Dermis blood vessel endothelial cell (primary cell): ENCODE measurements at places on chromosomes 7 and 10. TPM values are rescaled to one million over a fixed set of nuclear protein-coding genes. Genes with fewer than 3 reads are reported as not detected.

The PHTF2 gene
- total RNA-seq: 11.2 and 20.0 TPM in 2 replicates

The PRTFDC1 gene
- total RNA-seq: 8.0 and 13.2 TPM in 2 replicates

The NCAPG2 gene
- total RNA-seq: 12.4 and 46.8 TPM in 2 replicates

The TMEM184A gene
- total RNA-seq: under 0.01 and 0.05 TPM in 2 replicates

The POLR1F gene
- total RNA-seq: 21.1 and 28.2 TPM in 2 replicates

The LLCFC1 gene
- not detected in 2 replicates for total RNA-seq

The TET1 gene
- total RNA-seq: 1.2 TPM in 2 replicates
